Fibroblast of lung (primary cell): ENCODE measurements at places on chromosomes 16 and 17. TPM values are rescaled to one million over a fixed set of nuclear protein-coding genes. Genes with fewer than 3 reads are reported as not detected.
A peak's percentile ranks its signal among the peaks of the same experiment; 100 is the strongest.

The TNFRSF13B gene
- total RNA-seq = not detected in 2 replicates

The CCDC40 gene
- 1.5 and 2.1 TPM in 2 replicates for total RNA-seq

The CTRB2 gene
- not detected in 2 replicates for total RNA-seq

The VASN gene
- 57.0 and 79.4 TPM in 2 replicates for total RNA-seq

The GGT6 gene
- total RNA-seq = not detected in 2 replicates

The TBC1D3B gene
- 1.8 and 2.3 TPM in 2 replicates for total RNA-seq

The CCDC144A gene
- total RNA-seq = 11.7 and 12.3 TPM in 2 replicates

GRCh38 chr17:17887752-17888304 lies 51.0 kb upstream of the SREBF1 start:
- no peak for DNase-seq

- DNase-seq = no peak
Measured at GRCh38 chr16:24140730-24141129, 115.4 kb upstream of the CACNG3 start.

DNA sequence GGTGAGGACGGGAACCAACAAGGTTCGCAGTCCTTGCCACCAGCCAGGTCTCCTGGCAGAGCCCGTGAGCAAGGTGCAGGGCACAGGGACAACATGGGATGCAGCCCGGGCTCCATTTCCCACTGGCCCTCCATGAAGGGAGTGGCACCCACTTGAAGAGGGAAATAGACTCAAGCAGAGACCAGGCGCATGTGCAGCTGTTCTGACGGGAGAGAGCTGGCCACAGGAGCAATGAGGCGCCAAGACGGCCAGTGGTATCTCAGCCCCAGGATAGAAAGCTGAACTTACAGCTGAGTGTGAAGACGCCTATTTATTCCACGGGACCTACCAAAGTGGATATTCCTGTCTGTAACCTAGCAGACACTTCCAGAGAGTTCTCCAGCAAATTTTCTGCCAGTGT lies 8.2 kb upstream of the FOXJ1 start:
- DNase-seq = no peak

- DNase-seq = no peak
Measured at GRCh38 chr17:31392002-31392855, 754 bp downstream of the RAB11FIP4 start.

- DNase-seq = peak; percentile 5
Measured at GRCh38 chr16:8173111-8173644, 417.1 kb downstream of the TMEM114 start.

DNA sequence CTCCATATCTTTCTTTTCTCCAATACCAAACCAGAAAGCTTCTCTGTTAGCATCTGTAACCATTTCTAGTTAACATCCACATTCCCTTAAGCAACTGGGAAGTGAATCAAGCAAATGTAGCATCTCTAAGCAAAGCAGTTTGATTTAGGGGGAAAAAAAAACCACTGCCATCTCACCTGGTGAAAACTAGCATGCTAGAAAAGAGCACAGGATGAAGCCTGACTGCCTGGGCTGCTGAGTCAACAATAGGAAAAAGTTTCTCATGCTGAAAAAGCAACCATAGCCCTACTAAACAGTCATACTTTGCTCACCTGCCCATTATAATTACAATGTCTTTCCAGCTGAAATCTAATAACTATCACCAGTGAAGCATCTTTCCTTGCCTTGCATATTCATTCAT lies 139.3 kb downstream of the ANKFN1 start:
- no peak for DNase-seq

DNA sequence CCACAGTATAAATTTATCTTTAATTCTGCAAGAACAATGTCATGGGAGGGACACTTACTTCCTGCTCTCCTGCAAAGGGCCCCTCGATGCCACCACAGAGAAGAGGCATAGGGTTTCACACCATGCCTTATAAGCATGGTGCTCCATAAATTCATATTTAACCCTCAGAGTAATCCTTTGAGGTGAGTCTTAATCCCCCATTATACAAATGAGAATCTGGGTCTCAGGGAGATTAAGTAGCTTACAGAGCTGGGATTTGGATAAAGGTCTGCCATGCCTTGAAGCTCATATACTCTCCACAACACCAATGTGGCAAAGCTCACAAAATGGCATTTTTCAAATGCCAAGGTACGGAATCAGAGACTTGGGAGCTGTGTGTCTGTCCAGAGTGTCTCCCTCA lies 268.5 kb upstream of the CCL2 start:
- DNase-seq = no peak

- DNase-seq = peak; percentile 41
Measured at GRCh38 chr16:1082266-1082951, 9.9 kb downstream of the SSTR5 start.

- no peak for DNase-seq
Measured at GRCh38 chr17:40562838-40563219, 2.4 kb downstream of the CCR7 start.

- DNase-seq = peak; percentile 81
Measured at GRCh38 chr17:79836972-79837887, 2.0 kb downstream of the CBX4 start.

GRCh38 chr16:82384949-82385348 lies 214.9 kb upstream of the MPHOSPH6 start:
- DNase-seq = no peak

DNA sequence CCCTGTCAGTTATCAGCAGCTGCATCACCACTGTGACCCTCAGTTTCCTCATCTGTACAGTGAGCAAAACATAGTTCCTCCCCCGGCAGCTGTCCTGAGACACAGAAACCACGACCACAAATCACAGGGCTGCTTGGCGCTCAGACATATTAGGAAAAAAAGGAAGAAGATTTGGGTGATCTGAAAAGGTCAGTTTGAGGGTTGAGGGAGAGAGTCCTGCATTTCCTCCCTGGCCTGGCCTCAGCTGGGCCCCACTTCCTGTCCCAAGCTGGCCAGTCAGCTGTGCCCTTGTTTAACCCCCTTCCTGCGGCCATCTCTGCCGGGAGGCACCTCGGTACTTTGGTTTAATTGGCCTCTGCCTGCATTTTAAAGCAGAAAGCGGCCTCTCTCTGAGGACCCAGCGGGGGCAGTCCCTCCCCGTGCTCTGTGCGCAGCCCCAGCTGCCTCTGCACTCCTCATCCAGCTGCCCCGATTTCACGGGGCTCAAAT lies 24.0 kb upstream of the CIBAR2 start:
- no peak for DNase-seq

- peak; percentile 70 for DNase-seq
Measured at GRCh38 chr17:13537167-13537731, 64.5 kb downstream of the HS3ST3A1 start.

DNA sequence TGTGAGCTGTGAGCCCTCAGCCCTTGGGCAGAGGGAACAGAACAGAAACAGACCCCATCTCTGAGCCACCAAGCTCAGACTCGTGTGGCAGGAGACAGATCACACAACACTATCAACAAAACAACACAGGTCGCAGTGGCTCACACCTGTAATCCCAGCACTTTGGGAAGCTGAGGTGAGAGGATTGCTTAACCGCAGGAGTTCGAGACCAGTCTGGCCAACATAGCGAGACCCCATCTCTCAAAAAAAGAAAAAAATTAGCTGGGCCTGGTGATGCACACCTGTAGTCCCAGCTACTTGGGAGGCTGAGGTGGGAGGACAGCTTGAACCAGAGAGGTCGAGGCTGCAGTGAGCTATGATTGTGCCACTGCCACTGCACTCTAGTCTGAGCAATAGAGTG lies 5.5 kb upstream of the QPRT start:
- no peak for DNase-seq

- no peak for DNase-seq
Measured at GRCh38 chr16:85077039-85077438, 35.2 kb downstream of the CIBAR2 start.

GRCh38 chr17:43900183-43900857 lies 7.0 kb downstream of the MPP2 start:
- peak; percentile 74 for DNase-seq

DNA sequence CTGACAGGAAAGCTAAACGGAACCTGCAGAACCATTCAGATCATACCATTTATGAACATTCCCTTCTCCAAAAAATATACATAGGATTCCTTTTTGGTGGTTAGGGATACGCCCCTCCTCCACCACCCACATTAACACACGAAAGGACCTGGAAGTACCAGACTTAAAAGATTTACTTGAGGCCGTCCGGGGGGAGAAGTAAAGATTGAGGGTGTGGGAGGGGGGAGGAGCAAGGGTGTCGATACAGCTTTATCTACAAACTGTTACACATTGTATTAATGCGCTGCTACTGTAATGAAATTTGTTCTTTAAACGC lies 537 bp downstream of the PALB2 start:
- peak; percentile 6 for DNase-seq

GRCh38 chr16:88633684-88634140 lies 4.7 kb upstream of the IL17C start:
- no peak for DNase-seq

- DNase-seq = no peak
Measured at GRCh38 chr17:1942066-1942365, 83.1 kb downstream of the RTN4RL1 start.

- peak; percentile 57 for DNase-seq
Measured at GRCh38 chr17:70535986-70536385, 366.7 kb downstream of the KCNJ2 start.

DNA sequence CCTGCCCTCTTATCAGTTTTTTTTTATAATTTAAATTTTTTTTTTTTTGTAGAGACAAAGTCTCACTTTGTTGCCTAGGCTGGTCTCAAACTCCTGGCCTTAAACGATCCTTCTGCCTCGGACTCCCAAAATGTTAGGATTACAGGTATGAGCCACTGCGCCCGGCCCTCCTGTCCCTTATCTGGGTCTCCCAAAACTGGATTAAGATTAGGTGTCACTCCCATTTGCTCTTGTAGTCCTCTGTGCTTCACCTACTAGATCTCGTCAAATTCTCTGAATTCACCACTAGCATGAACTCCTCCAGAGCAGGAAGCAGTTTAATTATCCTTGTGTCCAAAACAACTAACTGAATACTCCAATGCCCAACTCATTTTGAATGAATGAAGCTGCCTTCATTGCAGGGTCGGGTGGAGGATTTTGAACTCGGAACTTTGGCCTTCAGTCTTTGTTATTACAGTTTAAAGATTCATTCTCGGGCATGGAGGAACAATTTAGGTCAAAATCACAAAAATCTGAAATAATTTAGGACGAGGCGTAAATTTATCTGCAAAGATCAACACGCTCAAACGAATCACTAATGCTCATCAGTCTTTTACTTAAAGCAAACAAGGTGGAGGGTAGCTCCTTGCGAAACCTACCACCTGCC lies 802 bp upstream of the ATXN2L start:
- no peak for DNase-seq

DNA sequence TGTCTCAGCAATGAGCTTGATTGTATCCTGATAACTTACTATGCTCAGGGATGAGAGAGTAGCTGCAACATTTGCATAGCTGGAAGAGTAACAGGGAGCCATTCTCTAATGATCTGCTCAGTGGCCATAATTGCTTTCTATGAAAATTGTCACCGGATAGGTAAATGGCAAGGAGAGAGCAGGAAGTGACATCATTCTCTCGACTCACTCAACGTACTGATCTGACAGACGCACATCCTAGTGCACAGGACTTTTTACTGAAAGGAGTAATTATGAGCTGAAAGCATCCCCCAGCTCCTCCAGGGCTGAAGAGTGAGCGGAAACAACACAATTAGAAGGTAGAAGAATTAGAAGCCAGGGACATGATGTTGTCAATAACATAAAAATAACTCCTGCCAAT lies 71.8 kb downstream of the IRX5 start:
- DNase-seq = no peak

DNA sequence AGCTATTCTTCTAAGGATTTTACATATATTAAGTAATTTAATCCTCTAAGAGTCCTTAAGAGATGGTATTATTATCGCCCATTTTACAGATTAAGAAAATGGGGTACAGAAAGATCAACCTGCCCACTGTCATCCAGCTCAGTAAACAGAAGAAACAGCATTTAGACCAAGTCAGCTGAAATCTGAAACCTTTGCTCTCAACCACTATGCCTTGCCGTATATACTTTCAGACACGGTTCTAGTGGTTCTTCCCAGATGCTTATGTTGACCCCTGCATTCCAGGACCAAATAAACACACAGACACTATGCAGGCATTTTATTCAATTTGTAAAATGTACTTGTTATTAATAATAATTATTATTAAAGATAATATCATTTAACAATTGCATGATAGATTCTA lies 854.8 kb downstream of the KCNJ2 start:
- DNase-seq = peak; percentile 28

GRCh38 chr16:57186872-57187854 lies 1.0 kb downstream of the RSPRY1 start:
- no peak for DNase-seq
